ENCODE measurements at places on chromosomes 5 and 9.

DNA sequence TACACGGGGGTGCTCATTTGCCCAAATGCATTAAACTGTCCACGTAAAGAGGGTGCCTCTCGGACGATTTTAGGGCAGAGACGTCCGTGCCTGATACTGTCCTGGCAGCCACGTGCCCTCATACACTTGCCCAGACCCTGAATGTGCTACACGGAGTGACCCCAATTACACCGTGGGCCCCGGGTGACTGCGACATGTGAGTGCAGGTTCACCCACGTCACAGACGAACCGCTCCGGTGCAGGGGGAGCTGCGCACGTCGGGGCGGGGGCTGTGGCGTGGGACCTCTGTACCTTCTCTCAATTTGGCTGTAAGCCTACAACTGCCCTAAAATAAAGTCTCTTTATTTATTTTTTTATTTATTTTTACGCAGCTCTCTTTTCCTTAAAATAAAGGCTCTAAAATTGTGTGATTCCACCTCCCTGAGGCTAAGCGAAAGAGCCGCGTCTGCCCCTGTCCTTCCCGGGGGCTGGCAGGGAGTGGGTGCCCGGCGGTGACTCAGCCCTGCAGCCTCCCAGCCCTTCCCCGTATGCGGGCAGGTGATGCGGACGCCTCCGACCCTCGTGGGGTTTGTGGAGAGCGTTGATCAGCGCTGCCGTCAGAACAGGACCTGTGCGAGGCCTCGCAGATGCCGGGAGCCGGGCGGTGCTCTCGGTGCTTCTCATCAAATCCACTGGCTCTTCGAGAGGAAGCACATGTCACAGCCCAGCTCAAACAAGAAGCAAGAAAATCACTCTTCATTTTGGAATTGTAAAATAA, 9.2 kb upstream of the EGFL7 start:
- H3K27ac ChIP-seq, result peak overlapping the region; percentile 22
- peaks cover 43% of the 10 kb centered on the region for H3K27me3 ChIP-seq
- DNase-seq, result no peak

GRCh38 chr5:82332064-82332855, 54.1 kb upstream of the RPS23 start:
- no peak for DNase-seq
- no peaks in the 10 kb centered on the region for H3K36me3 ChIP-seq
- no peak overlapping the region for H3K4me3 ChIP-seq
- no peaks in the 10 kb centered on the region for H3K27me3 ChIP-seq

DNA sequence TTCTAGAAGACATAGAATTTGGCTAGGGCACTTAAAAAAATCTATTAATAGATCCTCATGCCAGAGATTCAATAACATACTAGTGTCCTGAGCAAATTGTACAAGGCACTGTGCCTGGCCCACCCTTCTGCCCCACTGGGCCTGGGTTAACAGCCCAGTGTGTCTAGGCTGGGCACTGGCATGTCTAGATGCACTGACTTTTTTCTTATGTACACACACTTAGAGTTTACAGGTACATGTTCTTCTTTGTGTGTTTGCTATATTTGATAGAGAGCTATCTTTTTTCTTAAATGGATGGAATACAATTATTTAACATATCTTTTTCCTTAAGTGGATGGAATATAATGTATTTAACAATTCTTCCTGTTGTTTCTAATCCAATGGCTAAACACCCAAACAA, 241.5 kb downstream of the AUH start:
- H3K4me3 ChIP-seq, result no peak overlapping the region
- H3K36me3 ChIP-seq, result no peaks in the 10 kb centered on the region
- H3K27me3 ChIP-seq, result no peaks in the 10 kb centered on the region

DNA sequence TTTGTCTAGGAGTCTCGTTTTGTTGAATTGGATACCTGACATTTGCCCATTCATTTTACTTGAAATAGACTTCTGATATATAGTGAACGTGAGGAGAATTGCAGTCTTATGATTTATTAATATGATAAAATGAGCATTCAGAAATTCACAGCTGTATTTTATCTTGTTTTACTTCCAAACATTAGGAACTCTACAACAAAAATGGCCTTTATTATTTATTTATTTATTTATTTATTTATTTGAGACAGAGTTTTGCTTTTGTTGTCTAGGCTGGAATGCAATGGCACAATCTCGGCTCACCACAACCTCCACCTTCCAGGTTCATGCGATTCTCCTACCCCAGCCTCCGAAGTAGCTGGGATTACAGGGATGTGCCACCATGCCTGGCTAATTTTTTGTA, 61.2 kb downstream of the RAB24 start:
- no peak overlapping the region for H3K27ac ChIP-seq
- no peak overlapping the region for H3K4me3 ChIP-seq
- peaks cover 100% of the 10 kb centered on the region for H3K36me3 ChIP-seq
- no peaks in the 10 kb centered on the region for H3K4me1 ChIP-seq
- H3K27me3 ChIP-seq, result no peaks in the 10 kb centered on the region

- H3K36me3 ChIP-seq, result no peaks in the 10 kb centered on the region
- H3K4me1 ChIP-seq, result no peaks in the 10 kb centered on the region
- H3K27me3 ChIP-seq, result no peaks in the 10 kb centered on the region
- no peak overlapping the region for H3K4me3 ChIP-seq
Observed at GRCh38 chr5:83919071-83920041, 198.7 kb upstream of the HAPLN1 start.

Measured in spleen (tissue), 13 donors.